ENCODE measurements at places on chromosomes 4 and X.

- no peak for DNase-seq
Observed at GRCh38 chr4:142377342-142378091, 468.6 kb downstream of the INPP4B start.

GRCh38 chrX:145881175-145881995 is 63.8 kb downstream of the SLITRK2 start:
- DNase-seq = no peak

GRCh38 chr4:73751166-73751565 is 10.8 kb downstream of the CXCL8 start:
- DNase-seq = no peak

GRCh38 chr4:173272996-173273395 is 61.2 kb downstream of the HMGB2 start:
- no peak for DNase-seq

DNA sequence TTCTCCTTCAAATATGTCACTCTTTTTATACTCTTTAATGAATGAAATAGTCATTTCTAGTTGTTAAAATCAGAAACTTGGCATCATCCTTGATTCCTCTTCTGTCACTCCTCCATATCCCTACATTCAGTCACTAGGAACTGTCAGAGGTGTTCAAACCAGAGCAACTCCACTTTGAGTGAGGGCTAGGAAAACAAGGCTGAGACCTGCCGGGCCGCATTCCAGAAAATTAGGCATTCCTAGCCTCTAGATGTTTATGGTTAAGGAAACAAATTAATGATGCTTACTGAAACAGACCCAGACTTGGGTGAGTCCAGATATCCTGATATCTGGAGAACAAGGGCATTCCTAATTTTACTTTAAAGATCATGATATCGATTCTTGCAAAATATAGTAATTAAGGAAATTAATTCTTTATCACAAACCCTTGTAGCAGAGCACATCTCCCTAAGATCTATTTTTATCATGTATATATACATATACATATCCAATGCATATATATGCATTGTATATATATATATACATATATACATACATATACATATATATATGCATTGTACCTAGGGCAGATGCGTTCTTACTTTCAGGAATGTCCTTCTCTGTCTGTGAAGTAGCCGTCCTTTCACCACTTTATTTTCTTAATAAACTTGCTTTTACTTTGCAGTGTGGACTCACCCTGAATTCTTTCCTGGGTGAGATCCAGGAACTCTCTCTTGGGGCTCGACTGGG is 98.4 kb upstream of the GC start:
- DNase-seq = no peak

- DNase-seq = no peak
Observed at GRCh38 chrX:82219129-82219528, 1017.2 kb downstream of the SH3BGRL start.

GRCh38 chr4:110195561-110196205 is 2.7 kb downstream of the ELOVL6 start:
- no peak for DNase-seq

GRCh38 chrX:80807992-80808735 is 1.5 kb downstream of the BRWD3 start:
- DNase-seq = peak; percentile 87

GRCh38 chrX:22093550-22093949 is 61.4 kb downstream of the PHEX start:
- DNase-seq = no peak

DNA sequence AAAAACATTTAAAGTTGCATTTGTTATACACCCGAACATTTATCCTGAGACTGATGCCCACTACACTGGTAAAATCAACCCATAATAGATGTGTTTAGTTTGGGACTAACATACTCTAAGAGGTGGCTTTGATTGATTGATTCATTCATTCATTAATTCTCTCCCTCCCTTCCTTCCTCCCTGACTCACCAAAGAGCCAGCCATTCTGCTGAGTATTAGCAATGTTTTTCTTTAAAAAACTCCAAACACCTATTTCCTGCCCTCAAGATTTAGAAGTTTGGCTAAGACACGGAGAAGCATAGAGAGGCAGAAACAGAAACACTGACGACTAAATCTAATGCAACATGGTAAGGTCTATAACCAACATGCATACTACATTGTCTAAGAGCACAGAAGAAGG is 88.9 kb downstream of the RASL11B start:
- DNase-seq = no peak

DNA sequence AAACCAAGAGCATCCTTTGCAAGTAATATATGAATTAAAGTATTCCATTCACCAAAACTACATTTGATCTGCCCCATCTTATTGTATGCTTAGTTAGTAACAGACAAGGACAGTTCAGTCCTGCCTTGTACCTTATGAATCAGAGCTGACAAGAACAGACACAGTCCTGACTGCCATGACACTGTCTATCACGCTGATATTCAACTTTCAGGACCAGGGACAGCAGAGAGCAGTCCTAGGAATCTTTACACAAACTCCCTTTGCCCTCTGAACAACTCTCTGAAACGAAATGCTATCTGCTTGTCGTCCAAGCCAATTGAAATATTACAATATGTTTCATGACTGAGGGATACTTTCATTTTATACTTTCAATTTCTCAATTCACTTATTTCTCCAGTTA is 268.6 kb upstream of the VCX start:
- no peak for DNase-seq

- DNase-seq = no peak
Observed at GRCh38 chr4:145388043-145388442, 93.6 kb upstream of the SMAD1 start.

GRCh38 chrX:107857837-107858236 is 32.2 kb downstream of the MID2 start:
- no peak for DNase-seq

DNA sequence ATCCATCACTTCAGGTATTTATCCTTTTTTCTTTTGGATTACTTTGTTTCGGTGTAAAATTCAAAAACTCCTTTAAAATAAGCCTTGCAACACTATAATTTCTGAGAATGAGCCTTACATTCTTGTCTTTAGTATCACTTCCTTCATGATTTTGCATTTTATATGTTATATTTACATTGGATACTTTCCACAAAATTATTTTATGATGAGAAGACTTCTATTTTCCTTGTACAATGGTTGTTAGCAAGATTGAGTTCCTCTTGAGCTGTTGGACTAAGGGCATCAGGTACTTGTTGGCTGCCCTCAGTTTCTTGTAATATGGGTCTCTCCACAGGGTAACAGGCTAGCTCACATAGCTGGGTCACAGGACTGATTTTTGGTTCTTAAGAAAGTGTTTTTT is 22.7 kb upstream of the HPGDS start:
- DNase-seq = no peak

DNA sequence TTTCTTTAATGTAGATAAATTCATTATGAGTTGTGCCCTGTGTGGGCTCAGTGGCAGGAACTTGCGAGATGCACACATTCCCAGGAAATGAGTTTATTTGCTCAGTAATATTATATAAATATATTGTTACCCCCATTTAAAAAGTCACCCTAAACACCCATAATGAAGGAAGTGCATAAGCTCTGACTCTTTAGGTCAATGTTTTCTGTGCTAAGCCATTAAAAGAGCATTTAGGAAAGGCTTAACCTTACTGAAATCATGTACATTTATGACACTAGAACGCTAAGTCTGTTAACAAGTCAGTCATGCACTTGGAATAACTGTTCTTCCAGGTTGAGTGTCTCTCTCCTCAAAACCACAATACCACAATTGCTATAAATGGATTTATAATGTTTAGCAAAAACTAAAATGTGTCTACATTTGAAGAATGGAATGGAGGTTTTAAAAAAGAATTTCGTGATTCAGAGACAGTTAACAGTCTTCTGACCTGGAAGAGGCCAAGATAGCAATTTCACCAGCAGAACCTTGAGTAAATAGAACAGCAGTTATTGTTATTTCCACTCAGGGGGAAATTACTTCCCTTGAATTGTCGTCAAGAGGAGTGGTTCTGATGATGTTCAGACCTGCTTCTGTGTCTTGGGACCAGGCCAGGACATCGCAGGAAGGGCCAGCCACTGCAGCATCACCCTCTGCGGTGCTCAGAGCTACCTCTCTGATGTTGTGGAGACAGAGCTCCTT is 91.1 kb upstream of the VEGFC start:
- DNase-seq = no peak

DNA sequence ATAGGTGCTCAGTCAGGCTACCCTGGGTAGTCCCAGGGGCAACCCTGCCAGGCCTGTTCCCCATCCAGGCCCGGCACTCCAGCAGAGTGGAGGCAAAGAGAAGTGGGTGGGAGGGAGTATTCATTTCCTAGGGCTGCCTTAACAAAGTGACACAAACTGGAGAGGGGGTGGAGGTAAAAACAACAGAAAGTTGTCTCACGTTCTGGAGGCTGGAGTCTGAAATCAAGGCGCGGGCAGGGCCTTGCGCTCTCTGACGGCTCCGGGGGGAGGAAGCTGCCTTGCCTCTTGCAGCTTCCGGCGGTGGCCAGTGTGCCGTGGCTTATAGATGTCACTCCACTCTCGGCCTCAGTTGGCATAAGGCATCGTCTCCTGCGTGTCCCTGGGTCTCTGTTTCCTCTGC is 90.8 kb downstream of the DCTD start:
- DNase-seq = no peak

DNA sequence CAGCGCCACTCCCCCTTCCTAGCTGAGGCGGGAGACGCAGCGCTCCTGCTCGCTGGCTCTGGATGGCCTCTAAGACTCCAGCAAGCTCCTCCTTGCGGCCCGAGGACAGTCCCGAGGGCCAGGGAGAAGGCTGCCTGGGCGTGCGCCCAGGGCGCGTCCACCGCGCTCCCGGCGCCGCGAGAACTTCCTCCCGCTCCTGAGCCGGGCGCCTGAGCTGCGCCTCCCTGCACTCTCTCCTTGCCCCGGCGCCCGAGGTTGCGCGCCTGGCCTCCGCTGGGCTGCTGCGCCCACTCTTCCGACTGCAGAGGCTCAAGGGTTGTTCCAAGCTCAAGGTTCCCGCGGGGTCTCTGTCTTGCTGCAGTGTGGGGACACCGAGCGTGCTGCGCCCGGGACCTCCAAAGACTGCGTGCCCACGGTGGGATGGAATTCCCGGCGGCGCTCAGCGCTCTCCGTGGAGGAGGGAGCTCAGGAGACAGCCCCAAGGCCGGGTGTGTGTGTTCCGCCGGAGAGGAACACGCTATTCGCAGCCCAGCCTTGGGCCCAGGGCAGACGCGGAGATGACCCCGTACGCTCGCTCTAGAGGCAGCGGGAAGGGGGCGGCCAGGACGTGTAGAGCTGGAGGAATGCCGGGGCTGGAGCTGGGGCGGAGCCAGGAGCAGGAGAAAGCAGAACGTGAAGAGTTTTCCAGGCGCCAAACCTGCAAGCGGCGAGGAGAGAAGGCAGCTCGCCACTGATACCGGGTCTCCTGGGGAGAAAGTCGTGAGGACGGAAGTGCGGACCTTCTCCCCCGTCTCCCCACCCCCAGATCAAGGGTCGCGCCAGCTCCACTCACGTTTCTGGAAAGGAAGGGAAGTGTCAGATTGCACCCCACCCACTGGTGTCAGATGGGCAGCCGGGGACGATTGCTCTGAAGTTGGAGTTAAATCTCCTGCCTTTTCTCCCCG is at the start of gene ARHGAP6:
ARHGAP6 (minus strand) TSS at position 753 of the 944 bp plus-strand sequence. CDS start 1,092 bp downstream, outside the sequence.
- peak; percentile 68 for DNase-seq

DNA sequence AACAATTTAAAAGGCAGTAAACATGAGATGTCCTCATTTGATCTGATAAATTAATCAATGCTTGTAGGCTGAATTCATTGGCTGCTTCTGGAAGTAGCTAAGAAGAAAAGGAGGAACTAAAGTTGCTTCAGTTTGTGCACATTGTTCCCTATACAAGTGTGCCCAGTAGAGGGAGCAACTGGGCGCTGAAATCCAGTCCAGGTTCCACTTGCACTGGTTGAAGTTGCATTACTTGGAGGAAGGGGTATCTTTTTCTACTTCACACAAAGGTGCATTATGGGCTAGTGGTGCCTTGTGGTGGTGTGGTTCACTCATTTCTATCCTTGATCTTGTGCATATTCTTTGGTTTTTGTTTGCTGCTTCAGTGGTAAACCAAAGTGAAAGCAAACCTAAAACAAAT is 67.9 kb upstream of the SOX3 start:
- DNase-seq = peak; percentile 19

- DNase-seq = no peak
Observed at GRCh38 chrX:3526731-3527130, 180.3 kb upstream of the MXRA5 start.

- DNase-seq = no peak
Observed at GRCh38 chr4:34182306-34182705, 2062.0 kb downstream of the ARAP2 start.

GRCh38 chr4:78592088-78592783 is 40.7 kb downstream of the ANXA3 start:
- DNase-seq = no peak

DNA sequence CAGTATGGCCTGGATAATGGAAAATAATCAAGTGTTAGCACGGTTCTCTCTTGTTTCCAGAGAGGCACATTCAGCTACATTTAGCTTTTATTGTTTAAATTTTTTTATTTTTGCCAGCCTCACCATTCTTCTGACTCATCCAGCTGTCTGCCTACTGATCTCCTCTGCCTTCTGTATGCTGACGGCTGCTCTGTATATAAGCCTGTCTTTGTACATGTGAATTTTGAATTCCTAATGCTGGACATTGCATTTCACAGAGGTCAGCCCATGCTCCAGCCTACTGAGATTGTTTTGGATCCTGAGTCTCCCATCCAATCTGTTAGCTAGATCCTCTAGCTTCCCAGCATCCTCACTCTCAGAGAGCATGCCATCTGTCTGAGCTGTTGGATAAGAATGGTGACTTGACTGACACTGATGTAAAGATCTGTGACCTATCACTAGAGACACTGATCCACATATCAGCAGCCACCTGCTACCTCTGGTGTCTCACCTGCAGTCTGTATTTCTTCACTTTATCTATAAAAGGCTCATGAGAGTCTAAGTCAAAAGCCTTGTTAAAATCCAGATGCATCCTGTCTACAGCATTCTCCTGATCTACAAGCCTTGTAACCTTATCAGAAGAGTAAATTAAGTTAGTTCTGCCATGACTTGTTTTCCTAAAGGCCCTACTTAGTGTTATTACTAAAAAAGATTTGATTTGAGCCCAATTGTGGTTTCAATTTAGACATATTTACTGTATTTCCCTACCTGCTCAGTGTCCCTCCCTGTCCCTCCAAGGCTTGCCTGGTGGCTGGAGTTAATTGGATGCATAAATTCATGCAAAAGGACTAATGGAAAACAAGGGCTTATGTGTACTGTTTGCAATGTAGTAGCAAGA is 25.6 kb upstream of the ARHGAP36 start:
- no peak for DNase-seq

DNA sequence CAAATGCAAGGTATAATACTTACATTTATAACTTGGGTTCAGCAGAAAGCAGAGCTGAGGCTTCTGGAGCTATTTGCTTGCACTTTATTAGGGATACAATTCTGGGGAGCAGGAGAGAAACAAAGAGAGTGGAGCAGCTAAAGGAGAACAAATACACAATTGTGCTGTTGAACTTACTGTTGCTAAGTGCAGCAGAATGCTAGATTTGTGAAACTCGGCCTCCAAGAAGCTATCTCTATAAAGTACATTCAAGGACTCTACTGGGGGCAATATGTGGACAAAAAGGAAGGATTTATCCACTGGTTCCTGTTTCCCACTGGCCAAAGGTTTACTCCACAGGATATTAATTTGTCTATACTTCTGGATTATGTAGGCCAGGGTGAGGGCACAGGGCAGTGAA is 86.8 kb downstream of the PPP1R2C start:
- DNase-seq = no peak

GRCh38 chr4:138437263-138437851 is 195.2 kb upstream of the SLC7A11 start:
- DNase-seq = no peak

All from femur (tissue), 1 donor.